ENCODE measurements at places on chromosomes 16 and 17.

DNA sequence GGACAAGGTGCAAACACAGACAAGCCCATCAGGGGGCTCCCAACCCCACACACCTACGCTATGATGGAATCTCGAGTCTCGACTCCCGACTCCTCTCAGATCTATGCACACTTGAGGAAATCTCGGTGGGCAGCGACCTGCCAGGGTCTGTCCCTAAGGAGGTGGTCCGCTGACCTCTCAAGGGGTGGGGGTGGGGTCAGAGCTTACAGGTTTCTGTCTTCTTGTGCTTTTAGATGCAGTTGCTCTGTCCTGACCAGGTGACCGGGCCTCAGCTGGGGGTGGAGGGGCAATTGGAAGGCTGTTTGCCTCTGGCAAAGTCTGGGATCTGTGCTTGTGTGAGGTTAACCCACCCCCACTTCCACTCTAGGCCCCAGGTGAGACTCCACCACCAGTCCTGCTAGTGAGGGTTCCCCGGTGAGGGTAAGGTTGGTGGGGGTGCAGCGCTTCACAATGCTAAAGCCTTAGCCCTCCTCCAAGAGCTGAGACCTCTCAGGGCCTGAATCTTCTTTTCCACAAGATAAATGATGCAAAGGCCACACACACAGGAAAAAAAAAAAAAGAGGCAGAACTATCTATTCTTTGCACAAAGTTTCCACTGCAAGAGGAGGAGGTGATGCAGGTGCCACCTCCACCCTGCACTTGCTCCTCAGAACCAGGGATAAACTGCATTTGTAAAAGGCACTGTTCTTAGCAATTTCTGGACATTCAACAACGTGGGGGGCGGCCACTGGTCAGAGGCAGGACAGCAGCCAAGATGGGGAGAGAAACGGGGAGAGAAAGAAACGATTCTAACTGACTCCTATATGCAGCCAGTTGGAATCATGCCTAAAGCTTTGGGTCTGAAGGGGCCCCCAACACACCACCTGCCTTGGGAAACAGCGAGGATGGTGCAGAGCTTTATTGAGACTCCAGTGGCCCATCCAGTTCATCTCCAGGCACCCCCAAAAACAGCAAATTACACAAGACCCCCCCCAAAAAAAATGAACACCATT lies 4.1 kb downstream of the CISD3 start:
- DNase-seq = no peak

DNA sequence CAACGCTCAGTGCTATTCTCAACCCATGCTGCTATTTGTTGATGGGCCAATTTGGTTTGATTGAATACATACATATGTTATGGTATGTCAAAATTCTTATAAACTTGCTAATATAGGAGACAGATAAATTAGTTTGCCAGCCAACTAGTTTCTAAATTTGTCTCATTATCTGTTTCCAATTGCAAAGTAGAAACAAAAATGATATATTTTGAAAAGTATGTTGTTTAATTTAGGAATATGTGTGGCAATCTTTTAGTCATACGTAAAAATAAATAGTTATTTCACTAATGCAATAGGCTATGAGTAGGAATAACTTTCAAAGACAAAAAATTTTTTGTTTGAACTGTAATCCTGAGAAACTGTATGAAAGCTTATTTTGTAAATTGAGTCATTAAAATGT lies 210.6 kb upstream of the KCNJ16 start:
- DNase-seq = no peak

DNA sequence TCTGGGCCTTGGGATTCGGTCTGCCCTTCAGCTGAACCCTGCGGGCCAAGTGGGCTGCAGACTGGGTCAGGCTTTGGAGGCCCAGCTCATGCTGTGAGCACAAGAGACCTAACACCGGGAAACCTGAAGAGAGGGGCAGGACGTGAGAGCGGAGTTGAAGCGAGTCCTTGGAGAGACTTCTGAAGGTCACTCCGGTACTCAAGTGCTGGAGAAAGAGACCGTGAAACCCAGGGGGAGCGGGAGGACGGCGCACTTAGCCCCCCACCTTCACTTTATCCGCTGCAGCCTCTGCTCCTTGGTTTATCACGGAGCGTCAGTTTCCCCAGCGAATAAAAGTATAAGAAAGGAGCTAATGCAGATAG lies 361 bp downstream of the UQCRC2 start:
- DNase-seq = no peak

DNA sequence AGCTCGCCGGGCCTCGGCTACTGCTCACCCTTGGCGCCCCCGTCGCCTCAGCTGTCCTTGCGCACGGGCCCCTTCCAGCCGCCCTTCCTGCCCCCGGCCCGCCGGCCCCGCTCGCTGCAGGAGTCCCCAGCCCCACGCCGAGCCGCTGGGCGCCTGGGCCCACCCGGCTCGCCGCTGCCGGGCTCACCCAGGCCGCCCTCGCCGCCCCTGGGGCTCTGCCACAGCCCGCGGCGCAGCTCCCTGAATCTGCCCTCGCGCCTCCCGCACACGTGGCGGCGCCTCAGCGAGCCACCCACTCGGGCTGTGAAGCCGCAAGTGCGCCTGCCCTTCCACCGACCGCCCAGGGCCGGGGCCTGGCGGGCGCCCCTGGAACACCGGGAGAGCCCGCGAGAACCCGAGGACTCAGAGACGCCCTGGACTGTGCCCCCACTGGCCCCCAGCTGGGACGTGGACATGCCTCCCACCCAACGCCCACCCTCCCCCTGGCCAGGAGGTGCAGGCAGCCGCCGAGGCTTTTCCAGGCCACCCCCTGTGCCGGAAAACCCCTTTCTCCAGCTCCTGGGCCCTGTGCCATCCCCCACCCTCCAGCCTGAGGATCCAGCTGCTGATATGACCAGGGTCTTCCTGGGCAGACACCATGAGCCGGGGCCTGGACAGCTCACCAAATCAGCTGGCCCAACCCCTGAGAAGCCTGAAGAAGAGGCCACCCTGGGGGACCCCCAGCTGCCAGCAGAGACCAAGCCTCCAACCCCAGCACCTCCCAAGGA lies 12.8 kb downstream of the MYO15A start:
- no peak for DNase-seq

DNA sequence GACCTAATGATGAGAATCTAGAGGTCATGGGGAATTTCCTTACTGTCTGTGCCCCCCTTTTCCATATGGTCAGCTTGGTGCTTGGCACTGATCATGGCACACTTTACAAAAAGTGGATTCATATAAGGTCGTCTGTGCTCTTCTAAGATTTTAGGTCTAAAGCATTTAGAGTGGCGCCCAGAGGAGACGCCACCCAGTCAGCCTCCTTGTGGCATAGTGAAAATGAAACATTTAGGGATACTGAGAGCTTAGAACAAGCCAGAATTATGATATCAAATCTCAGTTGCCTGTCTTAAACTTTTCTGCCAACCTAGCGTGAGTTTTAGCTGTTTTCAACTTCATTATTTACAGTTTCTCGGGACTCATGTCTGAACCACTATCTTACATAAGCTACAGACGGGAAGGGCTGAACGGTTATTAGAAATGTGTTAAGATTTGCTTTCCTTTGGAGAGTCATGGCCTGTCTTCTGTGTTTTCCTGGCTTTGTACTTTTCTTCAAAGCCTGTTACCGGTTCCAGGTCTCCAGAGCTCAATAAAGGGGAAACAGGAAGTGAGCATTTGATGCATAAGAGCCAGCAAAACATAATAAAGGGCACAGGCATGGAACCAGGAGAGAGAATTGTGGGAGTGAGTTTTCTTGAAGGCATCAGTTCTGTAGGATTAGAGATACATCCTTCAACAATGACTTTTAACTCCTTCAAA lies 13.7 kb downstream of the ZNRF1 start:
- DNase-seq = no peak

- DNase-seq = no peak
Measured at GRCh38 chr16:16067127-16067526, 117.7 kb downstream of the ABCC1 start.

- DNase-seq = no peak
Measured at GRCh38 chr16:24972608-24973220, 42.5 kb downstream of the ARHGAP17 start.

DNA sequence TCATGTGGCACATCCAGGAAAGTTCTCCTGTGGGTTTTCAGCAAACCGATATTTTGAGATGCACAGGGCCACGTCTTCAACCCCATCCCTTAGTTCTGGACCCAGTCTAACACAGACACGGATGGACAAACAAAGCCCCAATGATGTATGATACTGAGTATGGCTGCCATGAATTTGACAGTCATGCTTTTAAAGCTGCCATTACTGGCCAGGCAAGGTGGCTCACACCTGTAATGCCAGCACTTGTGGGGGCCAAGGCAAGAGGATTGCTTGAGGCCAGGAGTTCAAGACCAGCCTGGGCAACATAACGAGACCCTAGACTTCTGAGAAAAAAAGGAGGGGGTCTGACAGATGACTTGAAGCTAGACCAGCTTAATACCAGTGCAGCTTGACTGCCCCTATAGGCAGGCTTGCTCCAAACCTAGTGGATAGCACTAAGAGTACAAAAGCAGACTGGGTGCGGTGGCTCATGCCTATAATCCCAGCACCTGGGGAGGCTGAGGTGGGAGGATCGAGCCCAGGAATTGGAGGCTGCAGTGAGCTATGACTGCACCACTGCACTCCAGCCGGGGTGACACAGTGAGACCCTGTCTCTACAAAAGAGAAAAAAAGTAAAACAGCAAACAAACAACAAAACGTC lies 10.8 kb upstream of the ZNF629 start:
- DNase-seq = no peak

DNA sequence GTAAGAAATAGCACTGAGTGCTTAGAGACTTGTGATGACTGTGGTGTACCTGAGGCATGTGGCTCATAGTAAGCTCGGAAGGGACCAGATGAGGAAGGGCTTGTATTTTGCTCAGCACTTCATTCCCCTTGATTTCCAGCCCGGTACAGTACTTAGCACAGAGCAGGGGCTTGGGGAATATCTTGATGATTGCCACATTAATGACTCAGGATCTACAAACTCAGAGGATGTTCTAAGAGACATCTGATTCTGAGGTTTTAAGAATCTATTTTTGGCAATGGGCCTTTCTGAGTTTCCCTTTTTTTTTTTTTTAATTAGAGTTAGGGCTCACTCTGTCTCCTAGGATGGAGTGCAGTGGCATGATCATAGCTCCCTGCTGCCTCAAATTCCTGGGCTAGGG lies 9.1 kb downstream of the ASPHD1 start:
- DNase-seq = no peak

DNA sequence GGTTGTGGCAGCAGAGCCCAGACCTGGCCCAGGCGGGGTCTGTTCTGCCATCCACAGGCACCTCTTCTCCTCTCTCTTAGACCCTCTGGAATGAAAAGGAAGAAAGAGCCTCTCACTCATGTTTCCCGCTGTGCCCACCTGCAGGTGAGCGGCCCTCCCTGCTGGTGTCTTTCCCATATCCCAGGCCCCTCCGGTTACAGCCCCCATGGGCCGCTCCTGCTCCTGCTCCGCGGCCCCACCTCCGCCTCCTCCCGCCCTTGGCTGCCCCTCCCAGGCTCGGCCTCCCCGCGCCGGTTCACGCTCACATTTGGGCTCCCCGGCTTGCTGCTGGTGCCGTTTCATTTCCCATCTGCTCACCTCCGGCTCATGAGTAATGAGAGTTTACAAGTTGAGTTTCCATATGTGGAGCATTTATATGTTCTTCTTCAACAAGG lies 98.7 kb upstream of the SDK2 start:
- no peak for DNase-seq

DNA sequence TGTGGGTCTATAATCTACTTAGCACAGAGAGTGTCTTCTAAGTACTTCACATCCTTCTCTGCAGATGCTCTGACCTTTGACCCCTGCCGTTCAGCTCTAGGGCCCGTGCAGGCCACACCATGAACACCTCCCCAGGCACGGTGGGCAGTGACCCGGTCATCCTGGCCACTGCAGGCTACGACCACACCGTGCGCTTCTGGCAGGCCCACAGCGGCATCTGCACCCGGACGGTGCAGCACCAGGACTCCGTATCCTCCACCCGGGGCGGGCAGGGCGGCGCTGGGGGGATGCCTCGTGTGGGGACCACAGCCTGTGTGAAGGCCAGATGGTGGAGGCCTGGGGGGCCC lies 686 bp downstream of the MLST8 start:
- no peak for DNase-seq

DNA sequence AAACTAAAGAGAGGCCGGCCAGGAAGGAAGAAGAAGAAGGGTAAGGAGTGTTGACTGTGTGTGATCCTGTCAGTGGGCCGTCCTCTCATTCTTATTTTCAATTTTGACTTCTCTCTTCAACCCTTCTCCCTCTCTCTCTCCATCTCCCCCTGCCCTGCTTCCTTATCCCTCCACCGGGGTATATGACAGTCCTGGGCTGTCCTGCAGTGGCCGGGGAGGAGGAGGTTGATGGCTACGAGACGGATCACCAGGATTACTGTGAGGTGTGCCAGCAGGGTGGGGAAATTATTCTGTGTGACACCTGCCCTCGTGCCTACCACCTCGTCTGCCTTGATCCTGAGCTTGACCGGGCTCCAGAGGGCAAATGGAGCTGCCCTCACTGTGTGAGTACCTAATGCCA lies 5.6 kb downstream of the CHD3 start:
- no peak for DNase-seq

DNA sequence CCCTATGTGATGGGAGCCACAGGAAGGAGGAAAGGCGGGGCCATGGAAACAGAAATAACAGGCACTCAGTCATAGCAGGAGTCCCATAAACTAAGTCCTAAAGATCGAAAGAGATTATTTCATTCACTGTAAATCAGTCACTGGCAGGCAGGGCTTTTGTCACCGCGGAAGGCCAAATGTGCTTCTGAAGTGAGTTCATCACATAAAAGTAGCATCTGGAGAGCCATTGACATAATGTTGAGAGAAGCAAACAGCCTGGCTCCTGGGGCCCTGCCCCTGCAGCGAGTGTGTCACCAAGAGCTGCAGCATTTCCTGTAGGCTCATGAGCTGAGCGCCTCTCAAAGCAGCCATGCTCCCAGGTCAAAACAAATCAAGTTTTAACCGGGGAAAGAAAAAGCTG lies 476.2 kb downstream of the HAPSTR1 start:
- DNase-seq = no peak

DNA sequence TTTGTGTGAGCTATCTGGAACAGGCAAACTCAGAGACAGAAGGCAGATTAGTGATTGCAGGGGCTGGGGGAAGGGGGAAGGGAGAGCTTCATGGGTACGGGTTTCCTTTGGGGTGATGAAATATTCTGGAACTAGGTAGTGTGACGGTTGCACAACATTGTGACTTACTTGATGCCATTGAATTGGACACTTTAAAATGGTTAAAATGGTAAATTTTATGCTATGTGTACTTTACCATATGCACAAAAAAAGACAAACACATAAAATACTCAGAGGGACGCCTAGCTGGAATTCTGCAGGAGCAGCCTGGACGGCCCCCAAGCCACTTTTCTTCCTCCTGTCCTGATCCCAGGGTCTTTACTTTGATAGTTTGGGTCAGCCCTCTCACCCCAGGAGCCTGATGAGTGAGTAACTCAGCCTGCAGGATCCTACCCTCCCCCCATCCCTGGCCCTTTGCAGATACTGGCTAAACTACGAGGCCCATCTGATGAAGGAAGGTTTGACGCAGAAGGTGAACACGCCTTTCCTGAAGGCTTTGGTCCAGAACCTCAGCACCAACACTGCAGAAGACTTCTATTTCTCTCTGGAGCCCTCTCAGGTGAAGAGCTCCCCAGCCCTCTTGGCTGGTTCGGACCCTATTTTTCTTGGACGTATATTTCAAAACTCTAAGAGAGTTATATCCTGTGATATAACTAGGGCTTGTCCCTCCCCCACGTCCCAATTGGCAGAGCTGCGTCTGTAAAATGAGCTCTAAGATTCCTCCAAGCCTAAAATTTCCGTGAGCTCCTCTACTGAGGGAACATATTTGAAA lies 7.8 kb downstream of the ADGRG3 start:
- DNase-seq = no peak

- no peak for DNase-seq
Measured at GRCh38 chr16:10138881-10139280, 43.3 kb downstream of the GRIN2A start.
